ENCODE measurements at places on chromosomes 4 and X.

DNA sequence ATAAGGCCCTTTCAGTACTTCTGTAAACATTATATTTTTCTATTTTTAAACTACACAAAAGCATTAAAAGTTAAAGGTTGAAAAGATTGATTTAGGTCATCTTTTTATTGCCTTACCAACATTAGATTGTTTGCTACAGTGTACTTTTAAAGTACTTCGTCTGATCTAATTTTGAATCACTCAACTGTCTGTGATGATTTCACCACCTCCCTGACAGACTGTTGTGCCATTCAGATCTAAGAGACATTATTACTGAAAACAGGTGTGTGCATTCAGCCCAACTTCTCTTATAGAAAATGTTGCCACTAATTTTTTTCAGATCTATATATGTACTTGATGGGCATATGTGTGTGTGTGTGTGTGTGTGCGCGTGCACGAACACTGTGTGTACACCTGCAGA is 39.3 kb downstream of the GASK1B start:
- no peak for DNase-seq

GRCh38 chrX:63740382-63740781 is 44.6 kb downstream of the ARHGEF9 start:
- DNase-seq, result no peak

DNA sequence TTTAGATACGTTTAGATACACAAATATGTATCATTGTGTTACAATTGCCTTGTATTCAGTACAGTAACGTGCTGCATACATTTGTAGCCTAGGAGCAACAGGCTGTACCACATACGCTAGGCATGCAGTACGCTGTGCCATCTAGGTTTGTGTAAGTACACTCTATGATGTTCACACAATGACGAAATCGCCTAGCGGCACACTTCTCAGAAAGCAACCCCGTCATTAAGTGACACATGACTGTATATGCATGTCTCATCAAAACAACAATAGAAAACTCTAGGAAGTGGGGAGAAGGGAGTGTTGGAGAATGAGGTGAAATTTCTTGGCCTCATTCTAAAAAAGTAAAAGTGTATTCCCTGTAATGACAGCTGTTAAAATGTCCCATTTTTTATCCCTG is 32.7 kb downstream of the CCDC149 start:
- DNase-seq, result no peak

- DNase-seq, result no peak
Observed at GRCh38 chrX:5474282-5474681, 754.4 kb downstream of the NLGN4X start.

DNA sequence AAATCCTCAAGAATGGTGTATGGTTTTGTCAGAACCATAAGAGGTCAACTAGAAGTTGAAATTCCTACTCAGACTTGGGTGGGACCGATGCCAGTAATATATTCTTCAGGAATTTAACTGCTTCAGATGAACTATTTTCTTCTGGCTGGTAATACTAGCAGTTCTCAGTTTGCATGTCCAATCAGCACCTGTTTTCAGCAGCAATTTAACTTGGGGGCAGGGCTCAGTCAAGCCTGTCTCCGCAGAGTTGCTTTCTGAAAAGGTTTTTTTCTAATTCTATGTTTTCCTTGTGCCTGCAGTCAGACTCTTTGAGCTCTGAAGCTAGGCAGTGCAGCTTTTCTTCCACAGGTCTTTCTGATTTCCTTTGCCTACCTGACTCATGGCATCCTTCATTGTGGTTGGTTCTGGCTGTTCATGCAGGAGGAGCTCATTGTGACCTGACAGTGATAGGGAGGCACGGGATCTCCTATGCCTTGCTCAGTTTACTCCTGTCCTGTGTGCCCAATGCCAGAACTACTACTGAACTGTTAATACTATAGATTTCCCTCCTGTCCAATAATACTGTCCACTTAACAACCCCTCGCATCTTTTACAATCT is 17.3 kb upstream of the FMR1 start:
- DNase-seq, result no peak

GRCh38 chr4:108163351-108163750 is 5.4 kb downstream of the LEF1 start:
- no peak for DNase-seq

DNA sequence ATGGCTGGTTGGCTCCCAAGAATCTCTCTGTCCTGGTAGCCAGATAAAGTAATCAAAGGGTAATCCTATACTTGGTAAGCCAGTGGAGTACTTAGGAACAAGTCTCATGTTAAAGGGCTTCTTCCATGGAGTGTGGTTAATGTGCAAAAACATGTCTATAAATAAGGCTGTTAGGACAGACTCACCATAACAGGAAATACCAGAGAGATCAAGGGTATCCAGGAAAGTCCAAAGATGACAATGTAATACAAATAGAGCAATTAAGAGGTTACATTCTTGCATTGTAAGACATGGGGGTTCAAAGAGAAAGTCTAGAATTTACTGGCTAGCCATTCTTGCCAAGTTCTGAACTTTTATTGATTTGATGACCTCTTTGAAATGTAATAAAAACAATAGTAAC is 61.9 kb upstream of the ZCCHC13 start:
- no peak for DNase-seq

DNA sequence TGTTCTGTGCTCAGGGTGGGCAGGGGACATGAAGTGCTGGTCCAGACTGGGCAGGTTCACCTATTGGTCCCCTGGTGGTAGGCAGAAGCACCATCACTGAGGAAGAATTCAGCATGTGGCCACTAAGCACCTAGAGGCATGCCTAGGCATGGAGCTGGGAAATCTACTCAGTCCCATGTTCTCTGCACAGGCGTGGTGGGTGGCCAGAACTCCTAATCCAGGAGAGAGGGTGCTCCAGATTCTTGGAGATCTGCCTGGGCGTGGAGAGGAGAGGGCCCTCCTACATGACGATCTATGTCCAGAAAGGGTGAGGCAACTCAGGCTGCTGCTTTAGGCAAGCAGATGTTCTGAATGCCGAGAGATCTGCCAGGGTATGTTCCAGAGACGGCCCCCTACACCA is 44.6 kb upstream of the MAGEC2 start:
- DNase-seq, result no peak

GRCh38 chr4:822361-823175 is 3.4 kb downstream of the CPLX1 start:
- no peak for DNase-seq

DNA sequence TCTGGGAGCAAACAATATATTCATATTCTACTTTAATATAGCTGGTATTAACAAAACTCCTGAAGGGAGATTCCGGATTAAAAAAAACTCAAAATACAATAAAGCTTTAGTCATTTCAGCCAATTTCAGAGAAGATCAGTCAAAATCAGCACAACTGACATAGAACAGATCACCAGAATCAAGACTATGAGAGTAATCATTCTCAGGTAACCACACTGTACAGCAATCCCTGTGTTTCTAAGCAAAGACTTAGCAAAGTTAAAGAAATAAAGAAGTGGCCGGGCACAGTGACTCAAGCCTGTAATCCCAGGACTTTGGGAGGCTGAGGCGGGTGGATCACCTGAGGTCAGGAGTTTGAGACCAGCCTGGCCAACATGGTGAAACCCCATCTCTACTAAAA is 9.1 kb downstream of the DCTD start:
- DNase-seq, result no peak

GRCh38 chr4:19806865-19807264 is 444.8 kb upstream of the SLIT2 start:
- no peak for DNase-seq

- DNase-seq, result no peak
Observed at GRCh38 chr4:150647008-150647407, 65.1 kb downstream of the MAB21L2 start.

DNA sequence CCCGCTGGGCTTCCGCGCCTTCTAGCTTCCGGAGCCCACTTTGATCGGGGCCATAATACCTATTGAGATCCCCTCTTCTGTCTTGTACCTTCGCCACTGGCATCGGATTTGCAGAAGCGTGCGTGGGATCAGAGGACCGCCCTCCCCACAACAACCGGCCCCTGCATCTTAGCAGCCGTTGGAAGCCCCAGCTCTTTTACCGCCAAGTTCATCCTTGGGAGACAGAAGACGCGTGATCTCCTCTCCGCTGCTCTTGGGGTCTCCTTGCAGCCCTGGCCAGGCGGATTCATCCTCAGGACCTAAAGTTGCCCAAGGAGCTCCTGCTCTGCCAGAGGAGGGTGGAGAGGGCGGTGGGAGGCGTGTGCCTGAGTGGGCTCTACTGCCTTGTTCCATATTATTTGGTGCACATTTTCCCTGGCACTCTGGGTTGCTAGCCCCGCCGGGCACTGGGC is 1.6 kb downstream of the SLIT2 start:
- no peak for DNase-seq

DNA sequence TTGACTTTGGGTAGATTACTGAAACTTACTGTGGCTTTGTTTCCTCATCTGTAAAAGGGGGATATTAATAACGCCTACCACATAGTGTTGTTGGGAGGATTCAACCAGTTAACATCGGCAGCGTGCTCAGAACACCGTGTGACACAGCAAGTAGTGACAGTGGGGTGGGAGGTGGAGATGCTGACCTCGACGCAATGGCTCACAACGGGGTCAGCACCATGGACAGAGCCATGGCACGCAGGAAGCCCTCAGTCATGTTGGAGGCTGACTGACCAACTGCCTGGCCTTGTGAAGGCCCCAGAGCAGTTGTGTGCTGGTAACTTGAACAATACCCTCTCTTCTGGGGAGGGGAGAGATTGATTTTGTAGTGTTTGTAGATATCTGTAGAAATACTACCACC is 93.2 kb downstream of the WFS1 start:
- DNase-seq, result peak; percentile 29

GRCh38 chr4:26462874-26463273 is 27.4 kb downstream of the CCKAR start:
- DNase-seq, result no peak

- peak; percentile 24 for DNase-seq
Observed at GRCh38 chr4:3791910-3792542, 25.8 kb downstream of the ADRA2C start.

DNA sequence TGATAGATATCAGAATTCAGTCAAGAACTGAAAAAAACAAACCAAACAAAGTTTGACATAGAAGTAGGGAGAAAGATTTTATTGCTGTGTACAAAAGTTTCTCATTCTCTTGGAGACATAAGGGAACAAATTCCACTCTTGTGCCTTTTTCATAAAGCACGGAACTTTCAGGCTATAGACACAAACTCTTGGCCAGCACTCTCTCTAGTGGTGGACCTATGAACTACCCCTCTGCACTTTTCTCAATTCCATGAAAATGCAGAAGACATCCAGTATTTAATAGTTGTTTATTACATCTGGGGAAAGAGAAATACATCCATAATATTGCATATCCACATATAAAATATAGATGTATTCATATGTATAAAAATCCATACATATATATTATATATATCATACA is 291.6 kb upstream of the HS3ST1 start:
- peak; percentile 9 for DNase-seq

- no peak for DNase-seq
Observed at GRCh38 chr4:34323549-34324320, 1920.6 kb downstream of the ARAP2 start.

GRCh38 chr4:3514806-3515501 is 17.3 kb downstream of the LRPAP1 start:
- no peak for DNase-seq

- DNase-seq, result no peak
Observed at GRCh38 chrX:153526042-153526441, 8.6 kb downstream of the ATP2B3 start.

- no peak for DNase-seq
Observed at GRCh38 chrX:140447150-140447549, 57.7 kb downstream of the SOX3 start.

- DNase-seq, result no peak
Observed at GRCh38 chrX:2587146-2587545, 86.4 kb upstream of the DHRSX start.

DNA sequence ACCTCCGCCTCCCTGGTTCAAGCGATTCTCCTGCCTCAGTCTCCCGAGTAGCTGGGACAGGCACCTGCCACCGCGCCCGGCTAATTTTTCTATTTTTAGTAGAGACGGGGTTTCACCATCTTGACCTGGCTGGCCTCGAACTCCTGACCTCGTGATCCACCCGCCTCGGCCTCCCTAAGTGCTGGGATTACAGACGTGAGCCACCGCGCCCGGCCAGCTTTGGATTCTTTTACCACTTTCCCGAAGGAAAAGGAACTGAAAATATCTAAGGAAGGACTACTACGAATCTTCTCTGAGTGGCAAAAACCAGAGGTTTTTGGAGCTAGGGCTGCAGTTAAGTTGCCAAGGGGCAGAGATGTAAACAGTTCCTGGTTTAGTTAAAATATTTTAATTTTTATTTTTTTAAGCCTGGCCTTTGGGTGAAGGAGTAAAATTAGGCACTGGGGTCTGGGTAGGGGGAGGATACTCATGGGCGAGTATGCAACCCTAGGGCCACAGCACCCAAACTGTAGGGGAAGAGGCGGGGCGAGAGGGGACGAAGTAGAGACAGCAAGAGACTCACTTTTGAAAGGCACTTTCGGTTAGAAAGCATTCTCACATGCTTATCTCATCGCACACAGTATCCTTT is 525 bp upstream of the CISD2 start:
- DNase-seq, result no peak

GRCh38 chr4:41644915-41645295 is 103.6 kb downstream of the PHOX2B start:
- no peak for DNase-seq

GRCh38 chr4:156596706-156597329 is 374.8 kb downstream of the PDGFC start:
- no peak for DNase-seq

GRCh38 chrX:38407126-38407525 is 54.7 kb downstream of the OTC start:
- DNase-seq, result no peak

DNA sequence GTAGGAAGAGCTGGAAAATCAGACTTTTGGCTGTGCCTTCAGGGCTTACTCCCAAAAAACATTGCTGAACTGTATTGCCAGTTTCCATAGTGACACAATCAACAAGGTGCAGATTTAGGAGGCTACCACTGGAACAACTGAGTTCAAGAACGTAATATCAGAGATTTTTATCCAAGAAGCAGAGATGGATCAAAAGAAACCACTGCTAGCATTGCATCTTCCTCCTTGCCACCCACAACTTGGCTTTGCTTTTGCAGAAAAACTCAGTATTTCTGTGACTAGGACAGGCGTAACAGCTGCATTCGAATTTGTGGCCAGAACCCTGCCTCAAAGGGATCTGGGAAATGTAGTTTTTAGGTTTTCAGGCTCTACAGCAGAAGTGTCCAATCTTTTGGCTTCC is 27.8 kb upstream of the WDFY3 start:
- DNase-seq, result no peak

DNA sequence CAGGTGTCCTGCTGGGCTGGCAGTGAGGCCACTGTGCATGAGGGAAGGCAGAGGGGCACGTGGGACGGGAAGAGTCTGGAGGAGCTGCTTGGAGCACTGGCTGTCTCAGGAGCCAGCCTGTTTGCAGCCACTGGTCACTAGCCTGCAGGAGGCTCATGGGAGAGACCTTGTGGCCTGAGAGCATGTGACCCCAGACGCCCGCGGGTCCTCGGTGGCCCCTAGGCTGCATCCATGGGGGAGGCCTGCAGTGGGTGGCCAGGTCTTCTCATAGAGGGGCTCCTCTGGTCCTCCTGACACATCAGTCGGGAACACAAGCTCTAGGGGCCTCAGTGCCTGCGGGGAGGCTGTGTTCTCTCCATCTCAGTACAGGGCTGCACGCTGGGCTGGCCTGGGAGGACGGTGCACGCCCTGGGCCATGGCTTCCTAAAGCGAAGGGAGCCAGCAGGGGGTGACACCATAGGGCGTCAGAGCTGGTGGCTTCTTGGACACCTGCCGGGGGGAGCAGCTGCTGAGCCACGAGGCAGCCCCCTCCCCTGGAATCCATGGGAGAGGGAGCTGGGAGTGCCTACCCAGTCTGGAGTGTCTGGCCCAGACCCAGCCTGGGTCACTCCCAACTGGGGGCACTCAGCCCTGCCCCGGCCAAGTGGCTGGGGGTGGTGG is 12.3 kb downstream of the NAT8L start:
- no peak for DNase-seq

- no peak for DNase-seq
Observed at GRCh38 chr4:7880683-7881082, 59.0 kb downstream of the AFAP1 start.
